ENCODE measurements at places on chromosomes 1 and 21.

DNA sequence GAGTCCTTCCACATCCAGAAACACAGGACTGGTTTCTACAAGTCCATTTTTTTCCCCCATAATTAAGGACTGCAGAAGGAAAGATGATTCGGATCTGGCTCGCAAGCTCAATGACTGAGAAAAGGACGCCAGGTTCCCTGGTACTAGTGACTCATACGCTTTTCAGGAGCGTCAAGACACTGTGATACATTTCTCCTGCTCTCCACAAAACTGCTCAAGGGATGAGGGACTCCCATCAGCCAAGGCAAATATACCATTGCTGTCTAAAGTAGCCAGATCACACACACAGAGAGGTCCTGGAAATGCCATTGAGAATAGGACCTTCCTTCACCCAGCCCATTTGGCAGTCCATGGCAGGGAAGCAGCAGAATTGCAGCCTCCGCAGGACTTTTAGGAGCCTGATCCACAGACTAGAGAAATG lies 253.6 kb upstream of the IRF2BP2 start:
- no peak for DNase-seq

GRCh38 chr1:203701606-203702005 lies 63.4 kb upstream of the LAX1 start:
- DNase-seq, result no peak

DNA sequence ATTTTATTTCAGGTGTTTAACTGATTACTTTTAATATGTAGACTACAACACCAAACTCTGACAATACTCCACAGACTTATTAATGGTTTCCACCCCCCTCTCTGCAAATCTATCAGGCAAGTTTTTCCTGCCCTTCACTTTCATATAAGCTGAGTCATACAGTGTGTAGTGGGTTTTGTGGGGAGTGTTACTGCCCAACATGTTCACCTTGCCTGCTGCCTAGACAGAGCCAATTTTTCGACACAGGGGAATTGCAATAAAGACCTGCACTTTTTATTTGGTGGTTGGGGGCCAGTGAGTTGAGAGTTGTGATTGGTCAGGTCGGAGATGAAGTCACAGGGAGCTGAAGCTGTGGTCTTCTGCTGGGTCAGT lies 119.7 kb downstream of the PPIAL4G start:
- no peak for DNase-seq

DNA sequence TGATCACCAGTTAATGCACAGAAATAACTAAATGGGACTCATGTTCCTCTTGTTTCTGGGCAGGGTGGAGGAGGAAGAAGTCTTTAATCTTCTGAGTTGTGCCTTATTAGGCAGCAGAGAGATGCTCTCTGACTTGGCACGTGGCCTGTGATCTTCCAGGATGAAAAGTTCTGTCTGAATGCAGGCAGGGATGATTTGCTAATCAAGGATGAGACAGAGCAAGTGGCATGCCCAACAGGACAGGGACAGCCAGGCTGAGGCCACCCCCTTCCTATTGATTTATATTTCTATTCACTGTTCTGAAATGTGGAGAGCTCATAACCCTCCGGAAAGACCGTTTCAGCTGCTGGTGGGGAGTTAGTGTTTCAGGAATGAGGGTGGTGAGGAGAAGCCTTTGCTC lies 477.8 kb upstream of the CAMK1G start:
- no peak for DNase-seq

GRCh38 chr1:89708751-89709375 lies 75.9 kb downstream of the LRRC8C start:
- DNase-seq, result no peak

GRCh38 chr21:34965200-34966174 lies 83.6 kb downstream of the RUNX1 start:
- DNase-seq, result no peak

DNA sequence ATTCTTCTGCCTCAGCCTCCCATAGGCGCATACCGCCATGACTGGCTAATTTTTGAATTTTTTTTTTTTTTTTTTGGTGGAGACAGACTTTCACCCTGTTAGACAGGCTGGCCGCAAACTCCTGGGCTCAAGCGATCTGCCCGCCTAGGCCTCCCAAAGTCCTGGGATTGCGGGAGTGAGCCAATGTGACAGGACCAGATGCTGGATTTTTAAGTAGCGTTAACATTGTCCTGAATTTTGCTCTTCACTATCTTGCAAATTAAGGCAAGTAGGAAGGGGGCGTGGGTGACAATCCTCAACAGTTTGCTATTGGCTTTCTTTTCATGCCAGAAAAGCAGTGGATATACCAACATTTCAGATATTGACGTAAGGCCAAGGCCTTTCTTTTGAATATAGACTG lies 49.7 kb upstream of the TSNAX start:
- no peak for DNase-seq

- DNase-seq, result no peak
Observed at GRCh38 chr1:202702088-202702487, 8.2 kb downstream of the SYT2 start.

DNA sequence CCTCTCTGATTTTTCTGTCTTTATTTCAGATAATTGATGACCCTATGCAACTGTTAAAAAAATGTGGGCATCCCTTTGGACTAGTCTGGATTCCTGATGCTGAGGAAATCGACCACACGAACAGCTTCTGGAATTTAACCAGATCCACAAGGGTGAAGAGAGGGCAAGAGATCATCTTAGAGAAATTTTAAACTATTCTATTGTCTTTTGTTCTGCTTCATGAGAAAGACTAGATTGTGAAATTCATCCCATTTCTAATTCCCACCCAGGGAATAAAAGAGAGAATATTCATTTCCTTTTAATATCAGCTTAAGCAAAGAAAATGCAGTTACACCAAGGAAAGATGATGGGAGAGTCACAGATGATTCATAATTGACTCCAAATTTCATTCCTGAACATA lies 71.8 kb downstream of the DUSP10 start:
- DNase-seq, result no peak

DNA sequence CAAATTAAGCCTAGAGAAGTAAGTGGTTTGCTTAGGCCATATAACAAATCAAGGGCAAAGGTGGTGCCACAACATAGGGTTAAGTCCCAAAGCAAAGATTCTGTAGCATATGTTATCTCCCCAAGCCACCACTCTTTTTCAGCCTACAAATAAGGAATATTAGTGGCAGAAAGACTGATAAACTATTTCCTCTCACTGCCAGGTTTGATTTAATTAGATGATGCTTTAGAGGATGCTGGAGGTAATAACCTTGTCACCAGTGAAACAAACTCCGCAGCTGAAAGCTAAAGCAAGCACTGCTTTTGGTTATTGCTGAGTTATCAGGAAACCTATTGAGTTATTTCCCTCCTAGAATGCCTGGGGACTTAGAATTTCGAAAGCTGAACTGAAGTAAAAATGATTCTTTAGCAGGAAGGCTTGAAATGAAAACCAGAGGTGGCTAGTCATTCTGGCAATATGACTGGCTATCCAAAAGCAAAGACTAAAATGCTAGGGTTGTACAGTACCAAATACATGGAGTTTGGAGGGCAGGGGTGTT lies 145.2 kb downstream of the SYT2 start:
- DNase-seq, result no peak

GRCh38 chr1:35715568-35716002 lies 3.1 kb downstream of the C1orf216 start:
- DNase-seq, result peak; percentile 27

DNA sequence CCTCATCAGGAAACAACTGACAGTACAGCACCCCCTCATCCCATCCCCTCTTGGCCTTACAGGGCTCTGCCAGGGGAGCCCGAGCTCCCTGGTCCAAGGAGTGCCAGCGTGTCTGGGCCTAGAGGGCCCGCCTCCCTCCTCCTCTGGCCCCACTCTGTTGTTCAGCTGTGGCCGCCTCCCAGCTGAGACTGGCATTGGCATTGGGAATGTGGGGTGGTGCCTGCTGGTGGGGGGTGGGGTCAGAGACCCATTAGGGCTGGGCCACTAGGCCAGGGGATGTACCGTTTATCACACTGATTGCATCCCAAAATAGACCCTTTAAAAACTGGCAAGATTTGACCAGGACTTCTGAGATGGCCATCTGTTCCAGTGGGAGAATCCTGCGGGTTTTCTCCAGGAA lies 1.4 kb downstream of the LDLRAP1 start:
- no peak for DNase-seq
